Keratinocyte (primary cell): ENCODE measurements at places on chromosomes 5 and 9.

DNA sequence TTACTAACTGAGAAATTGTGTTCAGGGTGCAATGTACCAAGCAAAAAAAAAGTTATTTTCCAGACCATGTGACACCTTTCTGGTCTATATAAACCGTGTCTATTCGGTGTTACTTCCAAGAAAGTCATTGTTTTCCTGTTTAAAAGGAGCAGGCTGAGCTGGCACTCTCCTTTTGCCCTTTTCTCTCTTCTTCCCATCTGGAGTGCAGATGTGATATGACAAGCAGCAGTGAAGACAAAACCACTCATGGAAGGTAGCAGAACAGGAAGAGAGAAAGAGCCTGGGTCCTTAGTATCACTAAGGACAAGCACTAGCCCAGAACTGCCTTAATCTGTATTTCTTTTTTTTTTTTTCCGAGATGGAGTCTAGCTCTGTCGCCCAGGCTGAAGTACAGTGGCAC, 25.6 kb downstream of the LYRM7 start:
- no peaks in the 10 kb centered on the region for H3K4me1 ChIP-seq
- no peaks in the 10 kb centered on the region for H3K27me3 ChIP-seq
- H3K36me3 ChIP-seq, result no peaks in the 10 kb centered on the region
- no peak for DNase-seq
- H3K4me3 ChIP-seq, result no peak overlapping the region
- no peak overlapping the region for H3K27ac ChIP-seq

GRCh38 chr5:134141331-134142050, 27.0 kb downstream of the TCF7 start:
- peaks cover 33% of the 10 kb centered on the region for H3K36me3 ChIP-seq
- peaks cover 24% of the 10 kb centered on the region for H3K4me1 ChIP-seq
- no peak for DNase-seq
- no peak overlapping the region for H3K4me3 ChIP-seq
- H3K27me3 ChIP-seq, result no peaks in the 10 kb centered on the region
- H3K27ac ChIP-seq, result no peak overlapping the region

DNA sequence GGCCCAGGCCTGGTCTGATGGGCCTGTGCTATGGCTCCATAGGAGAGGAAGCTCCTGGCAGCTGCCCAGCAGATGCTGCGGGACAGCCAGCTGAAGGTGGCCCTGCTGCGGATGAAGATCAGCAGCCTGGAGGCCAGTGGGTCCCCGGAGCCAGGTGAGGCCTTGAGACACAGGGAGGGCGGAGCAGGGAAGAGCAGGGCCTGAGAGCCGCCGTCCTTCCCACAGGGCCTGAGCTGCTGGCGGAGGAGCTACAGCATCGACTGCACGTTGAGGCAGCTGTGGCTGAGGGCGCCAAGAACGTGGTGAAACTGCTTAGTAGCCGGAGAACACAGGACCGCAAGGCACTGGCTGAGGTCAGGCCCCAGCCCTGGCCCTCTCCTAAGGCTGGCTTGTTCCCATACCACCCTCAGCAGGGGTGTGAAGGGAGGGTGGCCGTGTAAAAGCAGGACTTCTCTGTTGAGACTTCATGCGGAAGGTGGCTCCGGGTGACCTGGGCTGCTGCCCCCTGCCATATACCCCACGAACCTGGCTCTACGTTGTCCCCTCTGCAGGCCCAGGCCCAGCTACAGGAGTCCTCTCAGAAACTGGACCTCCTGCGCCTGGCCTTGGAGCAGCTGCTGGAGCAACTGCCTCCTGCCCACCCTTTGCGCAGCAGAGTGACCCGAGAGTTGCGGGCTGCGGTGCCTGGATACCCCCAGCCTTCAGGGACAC, 4.5 kb downstream of the PKN3 start:
- no peaks in the 10 kb centered on the region for H3K4me1 ChIP-seq
- no peak overlapping the region for H3K4me3 ChIP-seq
- no peaks in the 10 kb centered on the region for H3K36me3 ChIP-seq
- no peaks in the 10 kb centered on the region for H3K27me3 ChIP-seq
- H3K27ac ChIP-seq, result no peak overlapping the region
- no peak for DNase-seq

GRCh38 chr5:134463991-134464760, 52.5 kb upstream of the CDKN2AIPNL start:
- no peaks in the 10 kb centered on the region for H3K36me3 ChIP-seq
- H3K27ac ChIP-seq, result no peak overlapping the region
- no peak for DNase-seq
- peaks cover 27% of the 10 kb centered on the region for H3K4me1 ChIP-seq
- H3K4me3 ChIP-seq, result no peak overlapping the region

- H3K27me3 ChIP-seq, result no peaks in the 10 kb centered on the region
- H3K27ac ChIP-seq, result no peak overlapping the region
- H3K4me3 ChIP-seq, result no peak overlapping the region
- H3K36me3 ChIP-seq, result no peaks in the 10 kb centered on the region
- no peak for DNase-seq
These were observed 24.6 kb downstream of the MACIR start for GRCh38 chr5:103283120-103283519.

- no peaks in the 10 kb centered on the region for H3K27me3 ChIP-seq
- H3K4me3 ChIP-seq, result no peak overlapping the region
- no peak overlapping the region for H3K27ac ChIP-seq
- no peaks in the 10 kb centered on the region for H3K4me1 ChIP-seq
- DNase-seq, result no peak
These were observed 32.2 kb upstream of the LECT2 start for GRCh38 chr5:135986891-135987401.

DNA sequence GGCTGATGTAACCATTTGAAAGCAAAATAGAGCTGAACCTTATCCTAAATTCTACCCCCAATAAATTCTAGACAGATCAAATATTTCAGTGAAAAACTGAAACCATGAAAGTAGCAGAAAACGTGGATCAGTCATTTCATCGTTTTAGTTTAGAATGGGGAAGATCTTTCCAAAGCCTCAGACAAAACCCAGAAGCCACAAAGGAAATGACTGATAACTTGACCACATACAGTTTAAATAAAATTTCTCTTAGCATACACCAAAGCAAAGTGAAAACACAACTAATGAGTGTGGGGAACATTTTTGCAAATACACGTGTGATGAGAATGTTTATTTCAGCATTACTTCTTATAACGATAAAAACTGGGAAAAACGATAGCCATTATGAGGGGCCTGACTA, 284.8 kb downstream of the ADGRV1 start:
- no peaks in the 10 kb centered on the region for H3K36me3 ChIP-seq
- H3K27me3 ChIP-seq, result no peaks in the 10 kb centered on the region
- no peak overlapping the region for H3K27ac ChIP-seq
- no peaks in the 10 kb centered on the region for H3K4me1 ChIP-seq
- no peak for DNase-seq

- no peak overlapping the region for H3K4me3 ChIP-seq
- no peaks in the 10 kb centered on the region for H3K36me3 ChIP-seq
- DNase-seq, result no peak
- H3K27ac ChIP-seq, result no peak overlapping the region
- H3K27me3 ChIP-seq, result no peaks in the 10 kb centered on the region
These were observed 134.6 kb downstream of the RAB3C start for GRCh38 chr5:58717303-58718007.

- H3K4me3 ChIP-seq, result no peak overlapping the region
- H3K4me1 ChIP-seq, result peaks cover 8% of the 10 kb centered on the region
- H3K27ac ChIP-seq, result no peak overlapping the region
These were observed 170.0 kb upstream of the DAPK1 start for GRCh38 chr9:87327575-87328125.
